GM13976 (cell line): ENCODE measurements at places on chromosomes 2 and 18.

DNA sequence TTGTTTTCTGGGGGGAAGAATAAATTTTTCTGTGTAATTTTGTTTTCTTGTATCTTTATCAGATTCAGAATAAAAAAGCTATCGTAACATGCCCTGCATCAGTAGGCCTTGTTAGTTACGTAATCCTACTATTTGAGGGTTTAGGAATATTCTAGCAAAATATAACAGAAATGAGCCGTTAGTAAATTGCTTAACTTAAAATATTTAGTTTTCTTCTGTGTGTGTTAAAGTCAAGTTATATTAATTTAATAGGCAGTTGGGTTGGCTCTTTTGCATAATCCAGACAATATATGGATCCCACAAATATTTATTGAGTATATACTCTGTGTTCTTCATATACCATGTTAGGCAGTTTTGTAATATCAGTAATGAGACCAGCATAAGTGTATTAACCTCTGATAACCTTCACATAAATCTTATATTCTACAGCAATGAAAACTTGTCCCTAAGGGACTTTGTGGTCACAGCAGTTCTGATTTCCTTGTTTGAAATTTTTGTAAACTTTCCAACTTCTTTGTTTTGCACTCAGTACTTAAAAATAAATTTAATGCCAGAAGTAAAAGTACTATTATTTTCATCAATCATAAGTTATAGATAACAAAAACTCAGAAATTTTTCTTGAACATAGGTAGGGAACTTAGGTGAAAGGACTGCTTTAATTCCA lies 151.9 kb downstream of the FMNL2 start:
- no peak for DNase-seq

DNA sequence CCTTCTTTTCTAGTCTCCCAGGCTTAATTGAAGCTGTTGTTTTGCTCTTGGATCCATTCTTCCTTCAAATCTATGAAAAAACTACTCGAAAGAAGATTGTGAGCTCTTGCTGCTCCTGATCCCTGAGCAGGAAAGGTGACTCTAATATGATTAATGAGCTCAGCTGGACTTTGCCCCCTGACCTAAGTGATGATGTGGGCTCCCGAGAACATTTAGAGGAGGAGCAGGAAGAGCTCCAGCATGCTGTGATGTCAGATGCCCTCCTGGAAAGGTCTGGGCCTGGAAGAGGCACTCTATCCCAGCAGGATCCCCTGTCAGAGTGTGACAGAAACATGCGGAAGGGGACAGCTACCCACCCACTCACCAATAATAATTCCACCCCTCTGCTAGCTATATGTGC lies 117.9 kb upstream of the PELI1 start:
- DNase-seq, result no peak

- no peak for DNase-seq
Measured at GRCh38 chr2:63580651-63581297, 7.5 kb downstream of the WDPCP start.

- DNase-seq, result no peak
Measured at GRCh38 chr2:236254674-236255073, 9.5 kb downstream of the ASB18 start.

DNA sequence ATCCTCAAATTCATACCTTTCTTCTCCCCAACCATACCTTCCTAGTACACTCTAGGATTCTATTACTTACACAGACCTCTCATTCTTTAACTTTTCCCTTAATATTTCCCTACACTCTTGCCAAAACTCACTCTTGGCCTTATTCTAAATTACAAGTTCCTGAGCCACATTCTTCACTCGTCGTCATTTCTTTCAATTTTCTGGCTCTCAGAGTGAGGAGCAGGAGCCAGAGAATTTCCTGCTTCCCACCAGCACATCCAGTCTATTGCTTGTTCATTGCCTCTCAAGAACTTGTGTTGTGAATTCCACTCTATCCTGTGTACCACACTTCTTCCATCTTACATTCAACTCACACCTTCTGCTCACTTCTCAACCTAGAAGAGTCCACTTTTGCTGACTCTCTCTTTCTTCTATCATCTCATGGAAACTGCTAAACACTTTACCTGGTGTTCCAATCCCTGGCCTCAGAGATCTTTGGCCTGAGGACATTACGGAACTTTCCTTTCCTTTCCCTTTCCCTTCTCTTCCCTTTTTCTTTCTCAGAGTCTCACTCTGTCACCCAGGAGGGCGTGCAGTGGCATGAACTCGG lies 171.6 kb downstream of the PLCL1 start:
- DNase-seq, result no peak

GRCh38 chr2:131056204-131056931 lies 36.9 kb downstream of the FAM168B start:
- no peak for DNase-seq

- DNase-seq, result no peak
Measured at GRCh38 chr2:71640489-71640888, 187.1 kb downstream of the DYSF start.

GRCh38 chr2:61180686-61181085 lies 18.7 kb downstream of the C2orf74 start:
- DNase-seq, result no peak

GRCh38 chr2:8636721-8637636 lies 44.9 kb upstream of the ID2 start:
- no peak for DNase-seq
